ENCODE measurements at places on chromosomes 3 and 15.

- no peak for DNase-seq
These were observed 37.6 kb upstream of the FBN1 start for GRCh38 chr15:48682942-48683651.

- no peak for DNase-seq
These were observed 18.2 kb upstream of the ADCY5 start for GRCh38 chr3:123467046-123467445.

- DNase-seq, result peak; percentile 14
These were observed 18.5 kb downstream of the GRIP2 start for GRCh38 chr3:14521611-14522010.

GRCh38 chr3:15263120-15263519 lies 57.1 kb downstream of the CAPN7 start:
- DNase-seq, result no peak

GRCh38 chr3:95134693-95135413 lies 1072.0 kb downstream of the NSUN3 start:
- no peak for DNase-seq

DNA sequence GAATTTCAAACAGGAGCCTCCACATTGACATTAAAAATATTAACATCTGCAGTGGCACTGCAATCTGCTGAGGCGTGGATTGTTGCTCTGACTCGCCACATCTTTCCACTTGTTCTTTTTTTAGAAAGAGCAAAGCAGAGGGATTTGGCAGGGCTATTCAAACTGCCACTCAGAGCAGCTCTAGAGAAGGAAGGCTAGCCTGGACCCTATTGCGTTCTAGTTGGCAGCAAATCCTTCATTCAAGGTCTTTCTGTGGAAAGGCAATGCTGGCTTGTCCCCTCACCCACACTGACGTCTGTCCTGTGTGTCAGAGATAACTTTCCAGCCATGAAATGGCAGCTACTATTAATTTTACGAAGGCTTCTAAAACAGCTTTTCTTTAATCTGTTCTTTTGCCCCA lies 483.2 kb upstream of the SGO1 start:
- DNase-seq, result peak; percentile 30

- DNase-seq, result no peak
These were observed 249.1 kb downstream of the UACA start for GRCh38 chr15:70514251-70514650.

DNA sequence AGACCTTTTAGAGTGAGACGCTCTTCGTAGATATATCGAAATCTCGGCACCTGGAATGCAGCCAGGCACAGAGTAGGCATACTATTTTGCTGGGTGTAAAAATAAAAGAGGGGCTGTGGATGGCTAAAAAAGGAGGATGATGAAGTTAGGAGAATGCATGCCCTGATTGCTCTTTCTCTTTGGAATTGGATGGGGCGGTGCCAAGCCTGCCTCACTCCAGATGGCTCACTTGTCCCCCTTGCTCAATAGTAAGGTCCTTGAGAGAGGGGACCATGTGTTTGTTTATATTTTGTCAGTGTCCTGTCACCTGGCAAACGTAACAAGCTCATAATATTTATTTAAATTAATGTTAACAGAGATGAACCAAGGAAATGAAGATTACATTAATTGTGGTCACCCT lies 33.0 kb downstream of the SNRK start:
- no peak for DNase-seq

GRCh38 chr3:126435456-126436315 lies 40.0 kb downstream of the ZXDC start:
- DNase-seq, result no peak

GRCh38 chr3:116020495-116020894 lies 397.2 kb downstream of the GAP43 start:
- no peak for DNase-seq

GRCh38 chr3:126390201-126390600 lies 4.5 kb upstream of the CFAP100 start:
- DNase-seq, result no peak

DNA sequence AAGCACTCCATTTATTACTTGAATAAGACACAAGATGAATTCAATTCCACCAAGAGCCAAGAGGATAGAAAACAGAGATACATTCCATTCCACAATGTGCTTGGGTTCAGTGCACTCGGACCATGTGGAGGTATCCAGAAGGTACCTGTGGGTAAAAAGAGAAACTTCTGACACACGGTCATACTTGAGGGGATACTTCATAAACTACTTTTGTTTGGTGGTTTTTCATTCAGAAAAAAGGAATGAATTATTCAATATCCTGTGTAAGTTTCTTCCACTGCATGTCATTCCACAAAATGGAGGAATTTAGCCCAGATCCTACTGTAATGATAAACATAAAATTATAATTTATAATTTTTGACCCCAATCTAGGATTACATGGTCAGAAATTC lies 5.7 kb downstream of the TM4SF1 start:
- DNase-seq, result no peak

DNA sequence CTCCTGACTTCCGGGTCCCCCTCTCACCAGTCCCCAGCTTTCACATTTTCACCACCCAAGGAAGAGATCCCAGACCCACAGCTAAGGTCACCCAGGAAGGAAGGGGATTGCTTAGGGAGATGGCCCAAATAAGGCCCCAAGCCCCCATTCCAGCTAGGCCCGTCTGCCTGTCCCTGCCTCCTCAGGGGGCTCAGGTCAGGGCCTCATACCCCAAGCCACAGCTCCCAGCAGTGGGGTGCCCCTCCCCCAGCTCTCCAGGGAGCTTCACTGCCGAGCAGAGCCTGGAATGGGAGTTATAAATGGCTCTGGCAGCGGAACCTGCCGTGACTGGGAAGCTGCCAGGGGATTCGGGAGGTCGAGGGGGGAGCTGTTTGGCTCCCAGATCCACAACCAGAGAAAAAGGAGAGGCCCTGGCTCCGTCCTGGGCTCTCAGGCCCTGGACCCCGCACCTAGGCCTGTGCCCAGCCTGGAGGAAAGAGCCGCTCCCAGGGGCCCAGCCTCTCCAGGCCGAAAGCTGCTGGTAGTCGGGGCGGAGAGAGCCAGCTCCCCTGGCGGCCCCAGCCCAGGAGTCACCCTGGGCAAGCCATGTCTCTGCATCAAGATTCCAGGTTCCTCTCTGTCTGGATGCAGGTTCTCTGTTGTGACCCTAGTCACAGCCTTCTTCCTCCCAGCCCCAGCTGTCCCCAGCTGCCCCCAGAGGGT lies 550 bp downstream of the CCDC9B start:
- peak; percentile 61 for DNase-seq
